ENCODE measurements at places on chromosomes 1 and 21. TPM values are rescaled to one million over a fixed set of nuclear protein-coding genes. Genes with fewer than 3 reads are reported as not detected.

Gene RAB7B
- total RNA-seq = 1.7 TPM

Gene SHISAL2A
- not detected for total RNA-seq

Gene S100A16
- 59.0 TPM for total RNA-seq

Gene S100A2
- 73.3 TPM for total RNA-seq

Gene CD34
- 70.9 TPM for total RNA-seq

Gene RAB3B
- 0.81 TPM for total RNA-seq

Gene PDZK1
- total RNA-seq = 0.46 TPM

Gene SH2D1B
- total RNA-seq = not detected

Gene UBE2U
- total RNA-seq = not detected

Gene CRP
- not detected for total RNA-seq

DNA sequence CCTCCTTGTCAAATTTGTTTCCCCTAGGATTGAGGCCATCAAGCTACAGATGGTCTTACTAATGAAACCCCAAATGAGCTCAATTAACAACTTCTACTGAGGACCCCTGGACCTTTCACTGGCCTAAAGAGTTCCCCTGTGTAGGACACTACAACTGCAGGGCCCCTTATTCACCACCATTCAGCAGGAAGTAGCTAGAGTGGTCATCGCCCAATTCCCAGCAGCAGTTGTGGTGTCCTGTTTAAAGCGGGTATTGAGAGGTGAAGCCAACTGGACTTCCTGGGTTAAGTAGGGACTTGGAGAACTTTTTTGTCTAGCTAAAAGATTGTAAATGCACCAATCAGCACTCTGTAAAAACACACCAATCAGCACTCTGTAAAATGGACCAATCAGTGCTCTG, 1466.9 kb downstream of the KCNT2 start:
- ATAC-seq = no peak

DNA sequence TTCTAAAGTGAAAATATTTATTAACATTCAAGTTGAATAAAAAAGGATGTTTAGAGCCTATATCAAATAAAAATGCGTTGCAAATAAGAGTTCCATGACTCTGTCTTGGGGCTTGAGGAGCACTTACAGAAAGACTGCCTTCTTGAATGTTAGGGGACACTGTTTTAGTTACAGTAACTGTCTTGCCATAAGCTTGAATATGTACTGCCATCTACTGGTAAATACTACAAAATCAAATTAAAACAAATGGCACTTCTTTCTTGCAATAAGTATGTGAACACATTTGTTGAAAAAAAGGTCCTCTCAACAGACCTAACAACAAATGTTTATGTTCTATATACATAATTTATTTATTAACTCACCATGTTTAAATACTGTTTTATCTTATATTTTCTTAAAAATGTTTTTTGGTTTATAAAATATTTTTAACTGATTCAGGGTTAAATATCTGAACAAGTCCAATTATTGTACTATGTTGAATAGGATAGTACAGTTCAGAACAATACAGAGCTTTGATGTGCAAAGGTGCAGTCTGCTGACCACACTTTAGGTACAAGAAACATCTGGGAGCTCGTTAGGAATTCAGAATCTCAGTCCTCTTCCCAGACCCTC, 199.5 kb downstream of the LRRIQ3 start:
- ATAC-seq = no peak

GRCh38 chr21:43611598-43612369, 47.5 kb downstream of the HSF2BP start:
- ATAC-seq = peak; percentile 88

GRCh38 chr1:77623066-77623465, 59.4 kb downstream of the ZZZ3 start:
- no peak for ATAC-seq

- ATAC-seq = no peak
Observed at GRCh38 chr1:228401782-228402640, 4.6 kb downstream of the TRIM11 start.

DNA sequence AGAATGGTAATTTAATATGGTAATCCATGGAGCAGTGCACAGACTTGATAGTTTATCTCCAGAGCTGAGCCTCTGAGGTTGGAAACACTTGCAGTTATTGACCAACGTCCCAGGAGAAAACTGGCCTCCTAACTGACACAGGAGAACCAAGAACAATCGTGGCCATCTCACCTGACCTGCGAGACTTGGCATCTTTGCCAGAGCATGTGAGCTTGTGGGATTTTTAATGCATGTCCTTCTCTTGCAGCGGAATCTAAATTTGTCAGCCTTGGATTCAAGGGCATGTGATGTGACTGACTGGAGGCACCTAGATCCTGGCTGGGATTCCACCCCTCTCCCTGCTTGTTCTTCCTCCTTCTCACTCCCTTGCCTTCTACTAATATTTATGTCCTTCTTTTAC, 27.8 kb upstream of the SLC26A9 start:
- ATAC-seq = no peak

- ATAC-seq = no peak
Observed at GRCh38 chr1:28577052-28577678, 14.9 kb upstream of the RAB42 start.

GRCh38 chr1:6261615-6261995, 707 bp upstream of the GPR153 start:
- ATAC-seq = no peak

DNA sequence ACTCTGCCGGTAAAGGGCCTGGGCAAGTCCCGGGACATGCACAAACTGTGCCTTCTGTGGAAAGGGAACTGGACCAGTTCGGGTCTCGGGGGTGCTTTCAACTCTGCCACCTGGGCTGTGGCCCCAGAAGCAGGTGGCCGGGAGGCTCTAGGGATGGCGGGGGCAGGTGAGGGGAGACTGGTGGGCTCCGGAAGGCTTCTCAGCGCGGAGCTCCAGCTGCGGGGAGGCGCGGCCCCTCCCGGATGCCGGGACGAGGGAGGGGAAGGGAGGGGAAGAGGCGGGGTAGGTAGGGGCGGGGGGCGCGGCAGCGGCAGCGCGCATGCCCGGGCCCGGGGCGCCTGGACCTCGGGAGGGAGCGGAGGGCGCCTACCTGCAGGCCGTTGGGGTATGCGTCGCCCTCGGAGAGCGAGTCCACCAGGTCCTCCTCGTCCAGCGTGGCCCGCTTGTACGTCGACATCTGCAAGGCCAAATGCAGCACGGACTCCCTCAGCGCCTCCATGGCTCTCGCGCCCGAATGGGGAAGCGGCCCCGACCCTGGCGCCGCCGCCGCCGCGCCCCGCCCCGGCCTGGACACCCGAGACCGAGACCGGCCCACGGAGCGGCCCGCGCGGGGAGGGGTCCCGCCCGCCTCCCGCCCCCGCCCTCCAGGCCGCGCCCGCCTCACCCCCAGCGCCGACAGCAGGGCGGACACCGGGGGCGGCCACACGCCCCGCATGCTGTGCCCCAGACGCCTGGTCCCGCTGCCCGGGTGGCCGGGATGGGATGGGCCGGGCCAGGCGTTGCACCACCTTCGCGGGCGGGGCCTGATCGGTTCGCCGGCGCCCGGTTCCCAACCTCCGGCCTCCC, at the start of gene ECE1:
Gene ECE1 (minus strand): TSS at position 764 of the 846 bp plus-strand sequence. CDS start 49 bp downstream, at position 715.
- ATAC-seq = peak; percentile 81

DNA sequence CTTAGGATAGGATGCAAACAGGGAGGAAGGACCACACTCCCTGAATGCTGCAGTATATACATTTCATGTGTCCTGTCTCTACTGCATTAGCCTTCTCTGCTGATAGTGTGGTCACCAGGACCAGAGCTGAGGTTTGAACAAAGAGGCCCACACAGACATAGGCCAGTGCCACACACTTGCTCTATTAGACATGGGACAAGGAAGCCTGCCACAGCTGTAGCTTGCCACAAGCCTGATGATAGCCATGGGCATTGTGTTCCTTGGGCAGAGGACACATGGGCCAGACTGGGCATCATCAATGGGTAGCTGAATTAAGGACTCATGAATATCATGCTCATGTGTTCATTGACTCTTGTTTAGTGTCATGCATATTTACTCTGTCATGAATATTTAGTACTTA, 10.4 kb downstream of the CAMSAP2 start:
- no peak for ATAC-seq

DNA sequence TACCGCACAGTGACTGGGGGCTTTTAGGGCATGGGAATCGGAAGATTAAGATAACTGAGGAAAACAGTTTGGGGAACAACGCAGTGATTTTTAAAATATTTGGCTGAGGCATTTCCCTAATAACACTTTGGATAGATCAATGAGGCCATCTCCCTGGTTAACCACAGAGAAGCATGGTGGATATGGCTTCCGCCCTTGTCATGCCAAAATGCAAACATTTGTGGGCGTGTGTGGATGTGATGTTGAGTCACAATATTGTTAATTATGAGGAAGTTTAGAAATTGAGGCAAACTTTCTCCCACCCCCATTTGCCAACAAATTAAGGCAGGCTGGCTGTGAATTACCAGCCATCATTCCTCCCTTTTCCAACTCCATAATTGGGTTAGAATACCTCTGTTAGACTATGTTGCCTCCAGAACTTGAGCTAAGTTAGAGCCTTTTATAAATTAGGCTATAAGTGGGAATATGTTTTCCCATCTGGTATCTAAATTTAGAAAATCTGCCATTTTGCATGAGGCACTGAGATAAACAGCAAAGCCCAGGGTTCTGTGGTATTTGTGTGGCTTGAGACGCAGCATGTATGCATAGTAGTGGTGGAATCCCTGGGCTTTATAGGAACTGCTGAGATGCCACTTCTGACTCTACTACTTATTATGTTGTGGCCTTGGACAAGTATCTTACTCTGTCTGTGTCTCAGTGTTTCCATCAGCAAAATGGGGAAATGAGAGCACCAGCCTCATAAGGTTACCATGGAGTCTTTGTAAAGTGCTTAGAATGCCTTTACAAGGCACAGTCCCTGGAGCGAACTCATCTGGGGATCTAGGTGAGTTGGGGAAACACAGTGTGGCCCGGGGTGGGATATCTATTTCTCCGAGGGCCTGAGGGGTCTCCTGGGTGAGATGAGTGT, 154.6 kb downstream of the C1orf94 start:
- ATAC-seq = no peak

DNA sequence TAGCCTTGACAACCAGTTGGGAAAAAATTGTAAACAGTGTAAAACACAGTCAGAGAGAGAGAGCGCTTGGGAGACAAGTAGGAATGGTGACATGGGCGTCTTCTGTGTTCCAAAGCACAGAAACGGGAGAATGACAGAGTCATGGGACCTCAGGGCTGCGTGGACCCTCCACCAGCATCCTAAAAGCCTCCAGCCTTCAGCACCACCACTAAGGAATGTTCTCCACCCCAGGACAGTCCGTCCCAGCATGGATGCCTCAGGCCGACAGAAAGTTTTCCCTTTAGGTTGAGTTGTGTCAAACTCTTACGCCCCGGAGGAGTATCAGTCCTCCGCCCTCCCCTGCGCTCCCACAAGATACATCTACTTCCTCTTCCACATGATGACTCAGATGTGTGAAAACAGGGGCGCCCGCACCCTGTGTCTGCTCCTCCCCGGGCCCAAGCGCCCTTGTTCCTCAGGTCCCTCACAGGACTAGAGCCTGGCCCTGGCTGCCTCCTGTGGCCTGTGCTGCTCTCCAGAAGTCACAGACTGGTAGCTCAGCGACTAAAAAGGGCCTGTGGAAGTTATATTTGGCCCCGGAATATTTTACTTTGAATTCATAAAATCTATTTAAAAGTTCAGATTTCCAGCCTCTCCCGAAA, 63.9 kb upstream of the EFHD2 start:
- ATAC-seq = peak; percentile 25

- peak; percentile 81 for ATAC-seq
Observed at GRCh38 chr1:180609643-180610555, 21.9 kb upstream of the XPR1 start.

GRCh38 chr21:45302082-45303061, 14.7 kb upstream of the POFUT2 start:
- ATAC-seq = peak; percentile 71

- no peak for ATAC-seq
Observed at GRCh38 chr1:100433563-100433962, 81.3 kb downstream of the CDC14A start.

- ATAC-seq = no peak
Observed at GRCh38 chr1:1021920-1022259, 2.0 kb downstream of the AGRN start.

DNA sequence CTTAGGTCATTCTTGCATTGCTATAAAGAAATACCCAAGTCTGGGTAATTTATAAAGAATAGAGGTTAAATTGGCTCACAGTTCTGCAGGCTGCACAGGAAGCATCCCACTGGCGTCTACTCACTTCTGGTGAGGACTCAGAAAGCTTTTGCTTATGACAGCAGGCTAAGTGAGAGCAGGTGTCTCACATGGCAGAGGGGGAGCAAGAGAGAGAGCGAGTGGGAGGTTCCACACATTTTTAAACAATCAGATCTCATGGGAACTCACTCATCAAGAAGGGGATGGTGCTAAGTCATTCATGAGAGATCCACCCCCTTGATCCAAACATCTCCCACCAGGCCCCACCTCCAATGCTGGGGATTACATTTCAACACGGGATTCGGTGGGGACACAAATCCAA, 13.6 kb upstream of the RGS4 start:
- no peak for ATAC-seq

DNA sequence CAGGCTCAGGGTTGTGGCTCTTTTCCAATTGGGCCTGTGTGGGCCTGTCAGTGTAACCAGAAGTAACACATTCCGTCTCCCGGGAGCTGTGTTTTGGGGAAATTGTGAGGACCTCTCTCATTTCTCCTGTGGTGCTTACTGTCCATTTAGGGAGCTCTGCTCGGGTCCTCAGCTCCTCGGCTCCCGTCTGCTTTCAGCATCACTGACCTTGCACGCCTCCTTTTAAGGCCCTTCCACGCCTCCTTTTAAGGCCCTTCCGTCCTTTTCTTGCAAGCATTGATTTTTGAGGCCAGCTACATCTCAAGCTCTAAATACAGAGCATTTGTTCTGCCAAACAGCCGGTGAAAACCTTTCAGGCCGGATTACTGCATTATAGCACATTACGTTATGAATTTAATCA, 9.7 kb downstream of the CA6 start:
- peak; percentile 85 for ATAC-seq

- peak; percentile 52 for ATAC-seq
Observed at GRCh38 chr1:6180268-6180706, at the start of gene CHD5. TSS of gene CHD5 (minus strand) at chr1:6180321. CDS start at chr1:6180023, 298 bp downstream.

DNA sequence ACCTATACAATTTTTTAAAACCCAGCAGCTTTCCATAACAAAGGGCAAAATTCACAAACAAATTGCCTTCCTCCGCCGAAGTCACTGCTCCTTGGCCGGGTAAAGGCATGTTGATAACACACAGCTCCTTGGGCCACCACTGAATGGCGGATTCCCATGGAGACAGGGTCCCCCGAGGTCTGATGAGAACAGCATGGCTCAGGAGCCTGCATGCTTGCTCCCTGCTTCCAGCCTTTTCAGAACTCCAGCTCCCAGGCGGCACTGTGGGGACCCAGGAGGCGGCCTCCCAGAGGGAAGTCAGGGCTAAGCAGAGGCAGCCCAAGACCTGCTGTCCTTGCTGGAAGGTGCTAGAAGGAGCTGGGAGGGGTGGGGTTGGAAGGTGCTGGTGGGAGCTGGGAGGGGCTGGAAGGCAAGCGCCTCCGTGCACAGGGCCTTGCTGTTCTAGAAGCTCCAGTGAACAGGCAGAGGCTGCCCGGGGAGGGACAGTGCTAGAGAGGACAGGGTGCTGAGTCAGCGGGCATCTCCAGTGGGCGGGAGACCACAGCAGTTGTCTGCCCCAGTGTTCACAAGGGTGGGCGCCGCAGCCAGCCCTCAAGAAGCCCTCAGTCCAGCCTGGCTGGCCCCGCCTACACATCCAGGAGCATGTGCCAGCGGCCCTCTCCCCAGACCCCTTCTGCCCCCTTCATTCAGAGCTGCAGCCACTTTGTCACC, 35.1 kb downstream of the PRDM16 start:
- ATAC-seq = no peak
